Cerebellar cortex (tissue), 1 donor: ENCODE measurements at places on chromosomes 5 and 9.

DNA sequence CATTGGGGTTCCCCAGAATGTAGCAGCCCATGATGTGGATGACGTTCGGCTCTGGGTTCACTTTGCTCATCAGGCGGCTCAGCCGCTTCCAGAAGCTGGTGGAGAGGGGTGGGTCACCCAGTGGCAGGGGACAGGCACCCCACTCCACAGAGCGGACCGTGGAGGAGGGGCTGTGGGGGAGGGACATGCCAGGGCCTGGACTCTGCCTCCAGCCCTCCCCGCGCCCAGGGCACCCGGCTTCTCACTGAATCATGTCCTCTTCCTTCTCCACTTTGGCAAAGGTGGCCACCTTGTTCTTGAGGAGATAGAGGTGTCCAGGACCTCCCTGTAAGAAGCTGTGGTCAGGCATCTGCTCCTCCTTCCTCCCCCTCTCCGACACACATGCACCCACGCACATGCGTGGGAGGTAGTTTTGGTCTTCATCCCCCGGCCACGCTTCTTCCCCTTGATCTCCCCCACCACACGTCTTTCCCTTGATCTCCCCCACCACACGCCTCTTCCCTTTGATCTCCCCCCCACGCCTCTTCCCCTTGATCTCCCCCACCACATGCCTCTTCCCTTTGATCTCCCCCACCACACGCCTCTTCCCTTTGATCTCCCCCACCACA, 8.9 kb upstream of the ENTPD8 start:
- no peak for DNase-seq

GRCh38 chr5:135602882-135603721, 24.3 kb upstream of the CXCL14 start:
- DNase-seq, result no peak

DNA sequence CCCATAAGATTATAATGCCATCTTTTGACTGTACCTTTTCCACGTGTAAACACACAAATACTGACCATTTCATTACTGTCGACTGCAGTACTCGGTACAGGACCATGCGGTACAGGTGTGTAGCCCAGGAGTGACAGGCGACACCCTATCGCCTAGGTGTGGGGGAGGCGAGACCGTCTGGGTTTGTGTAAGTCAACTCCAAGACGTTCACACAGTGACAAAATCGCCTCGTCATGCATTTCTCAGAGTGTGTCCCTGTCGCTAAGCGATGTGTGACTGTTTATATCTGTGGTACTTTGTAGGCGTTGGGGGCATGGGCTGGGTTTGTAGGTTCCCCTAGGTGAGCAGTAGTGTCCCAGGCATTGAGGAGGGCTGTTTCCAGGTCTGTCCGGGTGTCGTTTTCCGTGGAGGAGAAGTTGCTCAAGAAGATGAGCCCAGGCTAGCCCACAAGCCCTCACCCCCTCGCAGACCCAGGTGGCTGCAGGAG, 20.3 kb downstream of the NEK6 start:
- no peak for DNase-seq

GRCh38 chr5:39057734-39058133, 16.5 kb downstream of the RICTOR start:
- DNase-seq, result no peak

DNA sequence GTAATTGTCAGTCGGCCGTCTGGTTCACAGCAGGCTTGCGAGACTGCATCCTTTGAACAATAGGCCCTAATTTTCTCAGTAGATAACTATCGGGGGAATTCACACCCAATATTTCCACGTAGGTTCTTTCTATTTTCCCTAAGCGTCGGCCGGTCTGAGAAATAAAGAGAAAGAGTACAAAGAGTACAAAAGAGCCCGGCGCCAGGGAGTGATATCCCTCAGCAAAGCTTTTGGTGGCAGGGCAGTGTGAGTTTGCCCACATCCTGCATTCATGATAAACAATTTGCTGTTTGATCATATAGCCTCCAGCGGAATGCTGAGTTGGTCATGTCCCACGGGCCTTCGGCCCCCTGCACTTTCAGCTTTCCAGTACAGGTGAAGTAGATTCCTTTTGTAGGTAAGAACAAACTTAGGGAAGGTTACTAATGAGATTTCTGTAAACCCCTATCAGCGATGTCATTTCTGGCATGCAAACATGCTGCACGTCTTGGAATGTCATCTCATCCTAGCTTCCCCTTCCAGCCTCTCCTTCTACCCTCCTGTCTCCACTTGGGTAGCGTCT, 4.7 kb upstream of the PTGR1 start:
- no peak for DNase-seq

DNA sequence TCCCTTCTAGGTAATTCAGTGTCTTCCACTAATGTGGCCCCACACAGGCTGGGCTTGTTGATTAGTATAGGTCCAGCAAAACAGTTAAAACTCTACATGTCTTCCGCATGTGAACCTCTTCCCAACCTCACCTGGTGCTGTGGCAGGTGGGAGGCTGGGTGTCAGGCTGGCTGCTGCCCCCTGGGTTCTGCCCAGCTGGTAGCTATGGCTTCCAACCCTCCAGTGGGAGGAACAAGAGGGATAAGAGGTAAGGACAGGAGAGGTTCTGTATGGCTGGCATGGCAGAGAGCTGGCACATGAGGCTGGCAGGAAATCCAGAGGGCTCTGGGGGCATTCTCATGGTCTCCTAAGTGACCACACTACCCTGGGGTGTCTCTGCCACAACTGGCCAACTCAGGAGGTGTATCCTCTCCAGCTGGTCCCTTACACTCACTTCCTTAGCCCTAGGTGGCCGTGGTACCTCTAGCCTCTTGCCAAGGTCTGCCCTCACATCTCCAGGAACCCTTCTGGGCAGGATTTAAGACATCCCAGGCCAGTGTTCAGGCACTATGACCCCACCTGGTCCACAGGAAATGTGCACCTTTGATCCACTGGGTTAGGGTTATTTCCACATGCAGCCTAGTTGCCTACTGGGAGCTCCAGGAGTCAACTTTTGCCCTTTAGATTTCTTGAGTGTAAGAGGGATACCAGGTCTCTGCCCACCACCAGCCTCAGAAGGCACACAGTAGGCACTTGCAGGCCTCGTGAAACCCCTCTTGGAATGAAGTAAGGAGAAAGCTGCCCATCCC, 41.7 kb downstream of the AHRR start:
- no peak for DNase-seq

DNA sequence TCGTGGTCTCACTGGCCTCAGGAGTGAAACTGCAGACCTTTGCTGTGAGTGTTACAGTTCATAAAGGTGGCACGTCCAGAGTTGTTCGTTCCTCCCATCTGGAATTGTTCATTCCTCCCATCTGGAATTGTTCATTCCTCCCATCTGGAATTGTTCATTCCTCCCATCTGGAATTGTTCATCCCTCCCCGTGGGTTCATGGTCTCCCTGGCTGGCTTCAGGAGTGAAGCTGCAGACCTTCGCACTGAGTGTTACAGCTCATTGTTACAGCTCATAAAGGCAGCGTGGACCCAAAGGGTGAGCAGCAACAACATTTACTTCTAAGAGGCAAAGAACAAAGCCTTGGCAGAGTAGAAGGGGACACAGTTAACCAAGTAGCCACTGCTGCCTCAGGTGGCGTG, 69.1 kb downstream of the GCNT1 start:
- DNase-seq, result no peak

- DNase-seq, result no peak
Measured at GRCh38 chr9:114048533-114049415, 29.3 kb downstream of the AMBP start.
